Esophagus mucosa (tissue), 1 donor: ENCODE measurements at places on chromosomes 2 and 18. TPM values are rescaled to one million over a fixed set of nuclear protein-coding genes. Genes with fewer than 3 reads are reported as not detected.

DNA sequence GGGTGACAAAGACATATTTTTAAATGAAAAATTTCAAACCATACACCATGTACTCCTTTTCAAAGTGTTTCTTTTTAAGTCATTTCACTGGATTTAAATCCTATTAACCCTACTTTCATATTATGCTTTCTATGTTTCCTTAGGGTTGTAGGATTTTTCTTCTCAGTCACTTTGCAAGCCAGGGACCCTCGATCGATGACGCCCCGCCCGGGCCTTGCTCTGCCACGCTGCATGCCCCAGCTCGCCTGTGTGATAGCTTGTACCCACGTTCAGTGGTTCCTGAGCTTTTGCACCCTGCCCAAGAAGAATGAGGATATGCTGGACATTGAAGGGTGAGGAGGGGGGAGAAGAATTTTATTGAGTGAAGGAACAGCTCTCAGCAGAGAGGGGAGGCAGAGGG lies 568.0 kb downstream of the TRIB2 start:
- no peak for ATAC-seq

DNA sequence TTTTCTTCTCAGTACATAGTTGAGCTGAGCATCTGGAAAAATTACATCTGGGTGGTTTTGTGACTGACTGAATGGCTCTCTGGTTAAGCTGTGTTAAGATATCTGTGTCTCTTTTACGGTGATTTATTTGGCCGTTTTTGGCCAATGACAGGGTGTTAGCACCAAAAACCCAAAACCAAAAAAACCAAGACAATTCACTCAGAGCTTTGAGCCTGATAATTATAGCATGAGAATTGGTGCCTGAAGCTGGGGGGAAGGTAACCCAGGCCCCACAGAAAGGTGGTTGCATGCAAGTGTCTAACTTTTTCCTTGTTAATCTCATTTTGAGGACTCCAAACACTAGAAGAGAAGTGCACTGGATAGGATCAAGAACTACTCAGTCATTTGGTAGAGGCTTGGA lies 4.5 kb downstream of the CD28 start:
- no peak for ATAC-seq

DNA sequence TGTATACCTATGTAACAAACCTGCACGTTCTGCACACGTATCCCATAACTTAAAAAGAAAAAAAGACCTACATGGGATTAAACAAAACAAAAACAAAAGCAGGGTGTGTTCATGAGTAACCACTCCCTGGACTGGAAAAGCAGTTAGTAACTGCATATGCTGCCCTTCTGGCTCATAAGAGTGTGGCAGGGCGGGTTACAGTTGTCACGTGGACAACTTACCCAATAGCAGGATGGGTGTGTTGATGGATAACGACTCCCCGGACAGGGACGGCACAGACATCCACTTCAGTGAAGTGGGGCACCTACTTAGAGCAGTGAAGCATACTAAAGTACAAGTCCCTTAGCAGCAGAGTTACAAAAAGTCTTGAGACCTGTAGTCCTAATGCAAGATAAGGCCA lies 136.7 kb downstream of the CCBE1 start:
- peak; percentile 93 for ATAC-seq

DNA sequence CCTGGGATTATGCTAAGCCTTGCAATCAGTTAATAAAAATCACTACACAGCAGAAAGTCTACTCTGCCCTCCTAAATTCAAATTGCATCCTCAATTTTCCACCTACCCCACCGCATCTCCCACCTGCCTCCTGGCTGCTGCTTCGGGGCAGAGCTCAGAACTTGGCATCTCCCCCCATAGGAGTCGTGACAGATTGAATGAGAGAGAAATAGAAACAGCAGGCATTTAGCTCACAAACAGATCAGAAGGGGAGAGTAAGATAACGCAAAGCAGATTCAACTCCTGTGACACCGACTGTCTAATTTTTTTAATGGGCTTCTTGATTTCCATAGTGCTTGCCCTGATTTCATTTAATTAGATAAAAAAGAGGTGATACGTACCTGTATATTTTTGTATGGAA lies 24.7 kb upstream of the LRRC30 start:
- no peak for ATAC-seq

DNA sequence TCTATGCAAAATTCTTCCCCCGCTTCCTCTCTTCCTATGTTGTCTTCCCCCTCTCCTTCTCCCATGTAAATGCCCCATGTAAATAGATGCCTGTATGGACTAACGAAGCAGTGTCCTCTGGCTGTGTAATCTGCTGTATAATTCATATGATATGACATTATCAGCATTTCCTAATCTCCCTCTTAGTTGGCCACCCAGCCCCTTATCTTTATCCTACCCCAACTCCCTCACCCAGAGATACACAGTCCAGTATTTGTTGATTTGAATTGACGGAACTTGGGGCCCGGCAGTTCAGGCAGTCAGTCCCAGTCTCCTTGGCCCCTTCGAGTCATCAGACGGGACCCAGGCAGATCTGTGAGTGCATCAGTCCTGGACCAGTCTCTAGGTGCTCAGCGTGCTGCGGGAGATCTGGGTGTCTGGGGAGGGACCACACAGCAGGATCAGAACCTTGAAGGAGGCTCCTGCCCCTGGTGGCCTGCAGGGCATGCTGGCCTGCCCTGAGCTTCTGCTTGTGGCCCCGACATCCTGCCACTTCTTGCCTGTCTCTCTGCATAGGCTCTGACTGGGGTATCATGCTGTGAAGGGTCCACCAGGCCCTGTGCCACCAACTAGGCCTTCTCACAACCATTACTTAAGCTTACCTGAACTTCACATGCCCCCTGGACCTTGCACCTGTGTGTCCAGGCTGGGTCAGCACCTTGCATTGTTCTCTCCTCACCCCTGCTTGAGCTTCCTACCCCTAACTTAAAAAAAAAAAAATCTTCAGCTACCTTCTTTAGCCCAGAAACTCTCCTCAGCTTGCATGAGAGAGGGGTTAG lies 88.1 kb upstream of the ATL2 start:
- ATAC-seq = no peak

GRCh38 chr18:28820353-28820752 lies 643.4 kb upstream of the CDH2 start:
- no peak for ATAC-seq

DNA sequence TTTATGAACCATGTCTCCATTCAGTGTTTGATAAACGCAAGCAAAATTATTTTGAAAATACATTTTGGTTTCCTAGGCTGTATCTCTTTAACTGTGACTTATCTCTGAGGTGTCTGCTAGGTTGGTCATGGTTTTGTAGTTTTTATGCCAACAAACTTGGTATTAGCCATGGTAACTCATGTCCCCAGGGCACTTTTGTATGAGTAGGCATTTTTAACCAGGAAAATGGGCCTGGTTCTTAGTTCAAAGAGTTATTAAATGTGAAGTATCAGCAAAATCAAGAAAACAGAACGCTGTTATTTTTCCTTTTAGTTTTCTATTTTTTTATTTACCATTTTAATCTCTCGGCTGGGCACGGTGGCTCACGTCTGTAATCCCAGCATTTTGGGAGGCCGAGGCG lies 179.3 kb upstream of the LHCGR start:
- no peak for ATAC-seq

DNA sequence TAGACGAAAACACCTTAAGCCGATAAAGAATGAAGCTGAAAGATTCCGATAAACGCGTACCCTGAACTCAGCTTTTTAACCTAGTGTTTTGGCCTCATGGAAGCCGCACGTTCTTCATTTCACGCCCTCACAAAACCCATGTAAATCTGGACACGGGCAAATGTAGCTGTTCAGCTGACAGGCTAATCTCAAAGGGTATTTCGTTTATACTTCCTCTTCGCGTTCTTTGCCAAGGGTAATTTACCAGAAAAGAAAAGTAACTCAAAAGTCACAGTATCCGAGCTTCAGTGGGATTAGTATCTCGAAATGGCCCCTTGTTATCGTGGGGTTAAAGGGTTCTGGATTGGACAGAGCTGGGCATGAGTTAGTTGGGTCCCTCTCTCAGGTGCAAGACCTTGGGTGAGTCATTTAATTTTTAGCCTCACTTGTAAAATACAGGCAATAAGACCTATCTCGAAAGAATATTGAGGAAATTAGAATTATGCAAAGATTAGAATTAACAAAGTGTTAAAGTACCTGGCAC lies 22.0 kb upstream of the STPG4 start:
- ATAC-seq = no peak

- no peak for ATAC-seq
These were observed 135.3 kb downstream of the PARD3B start for GRCh38 chr2:204680576-204680975.

DNA sequence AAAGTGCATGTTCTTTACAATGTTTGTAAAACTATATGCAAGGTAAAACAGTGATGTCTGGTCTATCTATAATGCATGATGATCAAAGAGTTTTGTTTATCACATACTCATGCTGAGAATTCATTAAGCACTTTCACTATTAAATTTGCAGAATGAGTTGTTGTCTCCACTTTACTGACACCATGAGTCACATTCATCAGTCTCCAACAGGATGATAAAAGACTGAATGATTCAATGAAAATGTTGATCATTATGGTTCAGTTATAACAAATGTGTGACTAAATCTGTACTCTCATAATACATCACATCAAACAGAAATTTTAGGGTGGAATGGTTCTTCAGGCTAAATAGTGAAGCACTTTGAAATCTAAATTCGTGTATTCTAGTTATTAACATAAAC lies 129.0 kb downstream of the ERBB4 start:
- no peak for ATAC-seq

DNA sequence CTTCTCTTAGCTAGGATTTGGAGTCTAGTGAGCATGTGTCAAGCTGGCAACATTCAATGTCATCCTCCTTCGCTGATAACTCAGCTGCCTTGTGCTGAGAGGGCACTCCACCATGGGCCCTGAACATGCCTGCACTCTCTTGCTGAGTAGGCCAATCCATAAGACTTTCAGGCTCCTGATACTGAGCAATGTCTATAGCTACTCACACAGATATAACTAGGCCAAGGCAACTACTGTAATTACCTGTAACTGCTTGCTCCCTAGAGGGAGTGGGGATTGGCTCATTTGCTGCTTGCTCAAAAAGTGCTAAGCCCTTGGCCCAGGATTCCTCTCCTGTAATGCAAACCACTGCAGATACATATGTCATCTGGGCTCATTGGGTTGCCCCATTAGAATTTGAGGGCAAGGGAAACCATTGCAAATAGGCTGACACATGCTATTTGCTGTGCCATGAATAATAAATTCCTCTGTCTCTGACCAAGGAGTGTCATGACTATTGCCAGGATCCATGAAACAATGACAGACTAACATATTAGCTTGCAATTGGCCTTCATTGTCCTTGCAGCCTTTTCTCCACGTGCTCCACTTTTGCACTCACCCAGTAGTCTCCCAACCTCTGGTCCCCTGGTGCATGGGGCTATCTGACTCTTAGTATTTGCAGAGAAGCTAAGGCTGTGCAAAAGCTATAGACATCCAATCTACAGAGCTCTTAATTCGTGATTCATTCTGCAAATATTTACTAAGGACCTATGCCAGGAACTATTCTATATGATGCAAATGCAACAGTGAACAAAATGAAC lies 36.9 kb upstream of the BMPR2 start:
- peak; percentile 81 for ATAC-seq

The TRIM43 gene
- not detected for total RNA-seq

The NEUROD1 gene
- total RNA-seq = not detected

The VSNL1 gene
- 65.6 TPM for total RNA-seq
